ENCODE measurements at places on chromosomes 16 and 17. TPM values are rescaled to one million over a fixed set of nuclear protein-coding genes. Genes with fewer than 3 reads are reported as not detected.

Gene NOXO1
- 1.7 TPM for total RNA-seq

Gene ZG16
- 1.3 TPM for total RNA-seq

Gene MAPT
- total RNA-seq: 0.83 TPM

Gene SBK1
- total RNA-seq: 0.33 TPM

Gene ACSM2B
- total RNA-seq: 535 TPM

Gene CDH13
- 0.18 TPM for total RNA-seq

- DNase-seq: no peak
Observed at GRCh38 chr16:3509470-3509928, 8.7 kb downstream of the CLUAP1 start.

DNA sequence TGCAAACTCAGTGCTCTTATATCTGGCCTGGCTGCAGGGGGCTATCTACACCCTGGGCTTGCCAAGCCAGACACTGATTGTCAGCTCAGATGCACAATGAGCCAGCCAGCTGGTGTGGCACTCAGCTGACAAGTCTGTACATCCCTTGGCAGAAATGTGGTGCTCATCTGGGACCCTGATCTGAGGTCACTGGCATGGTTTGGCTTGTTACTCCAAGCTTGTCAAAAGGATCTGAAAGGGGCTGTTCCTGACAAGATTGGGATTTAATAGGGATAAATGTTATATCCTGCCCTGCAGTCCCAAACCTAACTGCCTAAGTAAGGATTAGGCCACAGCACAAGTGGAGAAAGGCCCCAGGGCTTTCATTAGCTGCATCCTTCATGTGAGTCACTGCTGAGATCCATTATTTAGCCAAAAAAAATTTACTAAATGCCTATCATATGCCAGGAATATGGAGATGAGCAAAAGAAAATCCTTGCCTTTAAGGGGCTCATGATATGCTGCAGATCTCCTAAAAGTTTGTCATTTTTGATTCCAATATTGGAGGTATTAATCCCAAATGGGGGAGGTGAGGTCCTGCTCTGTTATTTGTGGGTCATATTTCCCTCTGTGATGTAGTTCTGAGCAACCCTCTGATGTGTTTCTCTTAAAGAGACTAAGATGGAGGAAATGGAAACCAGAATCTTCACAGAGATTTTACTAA, 6.3 kb downstream of the SLC6A2 start:
- no peak for DNase-seq

Measured in left lobe of liver (tissue), 2 donors.